ENCODE measurements at places on chromosomes 4 and X.

GRCh38 chr4:187992971-187993370 is 2.6 kb upstream of the ZFP42 start:
- DNase-seq, result no peak

DNA sequence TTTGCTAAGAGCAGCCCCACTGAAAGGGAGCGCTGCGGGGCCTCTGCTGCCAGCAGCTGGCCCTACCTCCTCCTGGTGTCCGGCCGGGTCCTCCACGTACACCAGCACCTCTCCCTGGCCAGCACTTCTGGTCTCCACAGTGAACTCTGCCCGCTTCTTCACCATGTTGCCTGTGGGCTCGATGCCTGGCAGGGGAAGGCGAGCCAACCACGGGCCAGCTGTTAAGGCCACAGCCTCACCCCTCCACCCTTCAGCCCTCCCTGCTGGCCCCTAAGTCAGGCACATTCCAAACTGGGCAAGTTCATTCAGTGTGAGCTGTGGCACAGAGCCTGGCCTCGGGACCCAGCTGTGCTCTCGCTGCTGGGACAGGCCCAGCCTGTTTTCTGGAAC is 7.8 kb downstream of the FLNA start:
- DNase-seq, result no peak

- no peak for DNase-seq
These were observed 59.2 kb downstream of the ADGRG2 start for GRCh38 chrX:19063030-19063429.

DNA sequence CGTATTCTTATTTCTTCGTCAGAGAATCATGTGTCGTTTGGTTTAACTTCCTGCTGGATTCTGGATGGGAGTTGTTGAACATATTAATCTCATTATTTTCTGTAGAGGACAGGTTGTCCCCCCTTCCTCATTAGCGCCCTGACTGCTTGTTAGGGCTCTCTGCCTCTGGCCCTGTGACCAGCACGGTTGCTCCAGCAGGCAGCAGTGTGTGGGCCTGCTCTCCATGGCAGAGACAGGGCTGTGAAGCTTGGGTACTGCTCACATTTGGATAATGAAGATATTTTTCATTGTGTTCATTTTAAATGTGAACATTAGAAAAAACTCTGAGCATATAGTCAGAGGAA is 102.7 kb downstream of the KLHL8 start:
- no peak for DNase-seq

DNA sequence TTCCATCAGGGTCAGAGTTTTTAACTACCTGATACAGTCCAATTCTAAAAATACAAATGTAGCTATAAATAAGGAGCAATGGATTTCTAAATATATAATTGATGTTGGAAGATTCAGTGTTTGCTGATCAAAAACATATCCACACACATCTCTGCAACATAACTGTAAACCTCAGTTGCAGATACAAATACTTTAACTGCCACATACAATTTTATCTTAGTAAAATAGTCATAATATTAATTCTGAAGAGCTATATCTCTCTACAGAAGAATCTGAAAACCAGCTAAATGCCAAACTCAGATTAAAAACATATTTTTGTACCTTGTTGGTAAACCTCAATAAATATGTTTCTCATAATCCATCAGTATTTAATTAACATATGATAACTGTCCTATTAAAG is 674.3 kb upstream of the INTU start:
- DNase-seq, result no peak

- no peak for DNase-seq
These were observed 324.6 kb upstream of the TACR3 start for GRCh38 chr4:104044369-104044768.

DNA sequence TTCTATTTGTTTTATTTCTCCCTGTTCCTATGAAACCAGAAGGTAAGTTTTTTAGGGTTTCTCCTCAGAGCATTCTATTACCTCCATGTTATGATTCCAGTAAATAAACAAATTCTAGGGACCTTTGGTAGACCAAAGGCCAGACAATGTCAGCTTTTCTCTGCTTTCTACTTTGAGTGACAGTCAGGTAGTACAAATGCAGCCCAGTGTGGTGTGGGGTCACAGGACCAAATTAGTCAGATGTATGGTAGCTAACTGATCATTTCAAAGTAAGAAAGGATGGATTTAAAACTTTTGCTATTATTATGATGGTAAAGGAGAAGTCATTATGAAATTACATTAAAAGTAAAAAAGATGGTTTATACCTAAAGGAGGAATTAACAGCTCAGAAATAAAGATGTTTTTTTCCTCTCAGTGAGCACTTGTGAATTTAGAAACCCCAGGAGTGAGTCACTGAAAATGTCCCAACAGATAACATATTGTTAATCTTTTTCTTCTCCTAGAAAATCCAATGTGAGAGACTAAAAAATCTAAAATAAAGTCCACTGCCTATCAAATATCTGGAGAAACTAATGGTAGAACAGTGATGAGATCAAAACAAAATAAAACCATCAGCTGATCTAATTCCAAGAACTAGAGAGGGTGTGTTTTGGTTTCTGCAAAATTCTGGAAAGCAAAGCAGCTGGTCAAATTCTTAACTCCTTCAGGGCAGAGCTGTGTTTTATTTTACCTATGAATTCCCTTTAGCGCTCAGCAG is 16.6 kb upstream of the KLHL2 start:
- no peak for DNase-seq

DNA sequence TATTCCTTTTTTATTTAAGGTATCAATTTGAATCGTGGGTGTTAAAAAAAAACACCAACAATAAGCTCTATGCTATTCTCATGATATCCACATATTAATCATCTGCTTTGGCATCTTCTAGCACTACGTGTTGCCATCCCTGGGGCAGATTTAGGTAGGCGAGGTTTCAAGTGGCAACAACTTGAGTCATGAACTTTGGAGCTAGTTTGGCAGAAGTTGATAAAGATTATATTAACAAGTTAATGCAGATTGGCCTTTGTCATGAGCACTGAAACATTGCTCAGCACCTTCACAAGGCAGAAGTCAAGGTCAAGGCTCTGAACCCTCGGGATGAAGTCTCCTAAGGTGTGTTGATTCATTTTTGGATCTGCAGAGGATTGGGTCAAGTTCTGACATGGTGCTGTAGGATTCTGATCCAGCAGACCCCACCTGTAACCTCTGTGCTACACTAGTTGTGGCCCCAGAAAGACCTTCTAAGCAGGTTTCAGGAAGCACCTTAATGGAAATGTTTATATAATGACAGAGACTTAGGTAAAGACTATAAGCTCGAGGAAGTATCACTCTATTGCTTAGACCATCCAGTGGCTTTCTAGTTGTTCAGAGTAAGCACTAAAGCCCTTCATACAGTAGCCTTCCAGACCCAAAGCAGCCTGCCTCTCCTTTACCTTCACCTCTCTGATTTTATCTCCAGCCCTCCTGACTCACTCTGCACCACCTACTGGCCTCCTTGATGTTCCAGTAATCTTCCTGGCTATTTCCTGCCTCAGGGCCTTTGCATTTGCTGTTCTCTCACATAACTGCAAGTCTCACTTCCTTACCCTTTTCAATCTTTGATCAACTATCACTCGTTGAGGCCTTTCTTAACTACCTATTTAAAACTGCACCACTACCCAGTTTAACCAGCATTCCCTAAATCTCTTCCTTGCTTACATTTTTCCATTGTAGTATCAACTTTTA is 117.0 kb upstream of the SLC4A4 start:
- no peak for DNase-seq

DNA sequence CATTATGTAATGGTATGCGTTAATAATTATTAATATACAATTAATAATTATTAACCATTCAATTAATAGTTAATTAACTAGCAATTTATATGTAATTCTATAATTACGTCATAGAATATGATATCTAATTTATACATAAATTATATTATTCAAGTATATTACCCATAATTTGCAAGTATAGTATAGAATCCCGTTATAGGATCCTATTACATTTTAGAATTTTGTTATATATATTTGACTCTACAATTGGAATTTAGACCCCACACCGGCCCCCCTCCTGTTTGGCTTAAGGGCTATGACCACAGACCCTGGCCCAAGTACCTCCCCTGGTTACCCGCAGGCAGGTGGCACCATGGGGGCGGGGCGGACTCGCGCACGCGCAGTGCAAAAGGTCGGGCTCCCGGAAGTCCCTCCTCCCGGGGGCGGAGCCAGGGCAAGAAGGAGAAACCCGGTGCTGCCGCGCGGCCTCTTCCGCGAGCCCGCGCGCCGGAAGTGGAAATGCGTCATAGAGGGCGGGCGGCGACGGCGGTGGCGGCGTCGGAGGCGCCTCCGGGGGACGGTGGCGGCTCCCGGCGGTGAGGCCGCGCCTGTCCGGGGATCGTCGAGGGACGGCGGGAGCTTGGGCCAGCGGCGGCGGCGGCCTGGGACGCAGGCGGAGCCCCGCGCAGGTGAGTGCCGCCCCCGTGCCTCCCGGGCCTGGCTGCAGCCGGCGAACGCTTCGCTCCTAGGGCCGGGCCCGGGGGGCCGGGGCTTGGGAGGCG is at the start of gene AKAP17A:
TSS of gene AKAP17A (plus strand) at position 503 of the 761 bp plus-strand sequence. CDS start 1,859 bp downstream, outside the sequence.
- peak; percentile 65 for DNase-seq

GRCh38 chr4:168659741-168660465 is 163.1 kb downstream of the PALLD start:
- no peak for DNase-seq

DNA sequence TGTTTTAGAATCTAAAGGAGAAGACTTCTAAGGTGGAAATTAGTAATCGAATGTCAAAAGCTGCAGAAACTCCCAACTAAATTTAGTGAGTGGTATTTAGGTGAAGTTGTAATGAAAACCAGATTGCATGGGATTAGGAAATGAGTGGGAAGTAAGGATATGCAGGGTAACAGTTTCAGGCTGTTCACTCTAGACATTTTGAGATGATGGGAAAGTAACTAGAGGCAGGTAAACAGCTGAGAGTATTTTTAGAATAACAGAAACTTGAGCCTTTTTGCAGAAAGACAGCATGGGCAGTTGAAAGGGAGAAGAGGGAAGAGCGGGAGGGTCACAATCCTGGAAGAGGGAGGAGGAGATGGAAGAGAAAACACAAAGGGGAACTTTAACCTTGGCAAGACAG is 12.7 kb downstream of the SPRY1 start:
- no peak for DNase-seq

- DNase-seq, result no peak
These were observed 3.0 kb downstream of the GCNA start for GRCh38 chrX:71581210-71581609.

- DNase-seq, result no peak
These were observed 60.6 kb downstream of the MAOA start for GRCh38 chrX:43716696-43717095.

- no peak for DNase-seq
These were observed 72.0 kb upstream of the DCLK2 start for GRCh38 chr4:150006197-150006596.

GRCh38 chr4:34861666-34862065 is 1382.6 kb downstream of the ARAP2 start:
- no peak for DNase-seq

GRCh38 chr4:1022739-1023066 is 11.3 kb downstream of the FGFRL1 start:
- DNase-seq, result no peak

DNA sequence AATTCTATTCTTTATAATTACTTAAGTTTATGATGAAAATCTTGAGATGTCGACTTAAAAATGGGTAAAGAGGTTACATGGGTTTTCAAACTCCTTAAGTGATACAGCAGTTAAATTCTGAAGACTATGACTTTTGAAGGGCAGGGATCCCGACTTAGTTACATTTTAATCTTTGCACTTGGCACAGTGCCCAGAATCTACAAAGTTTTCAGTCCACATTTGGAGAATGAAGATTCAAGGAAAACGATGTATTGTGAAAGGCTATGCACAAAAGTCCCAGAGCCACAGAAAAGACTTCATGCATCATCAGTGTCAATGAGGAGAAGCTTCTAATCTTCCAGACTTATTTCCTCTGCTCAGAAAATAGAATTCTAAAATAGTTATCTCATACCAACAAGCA is 36.3 kb upstream of the GRPR start:
- no peak for DNase-seq

- DNase-seq, result no peak
These were observed 34.0 kb upstream of the PLAC1 start for GRCh38 chrX:134692233-134692632.

GRCh38 chrX:97145934-97146333 is 262.2 kb downstream of the RPA4 start:
- no peak for DNase-seq

- DNase-seq, result no peak
These were observed 92.3 kb downstream of the SPRY1 start for GRCh38 chr4:123488916-123489315.

GRCh38 chr4:144316869-144317268 is 176.4 kb upstream of the GYPA start:
- DNase-seq, result no peak

GRCh38 chr4:15809466-15809865 is 31.3 kb downstream of the CD38 start:
- no peak for DNase-seq

- no peak for DNase-seq
These were observed 40.6 kb downstream of the CHRDL1 start for GRCh38 chrX:110755061-110755460.

All from thoracic aorta (tissue), 2 donors.